Right renal pelvis (tissue), 4 donors: ENCODE measurements at places on chromosomes 6 and 20. TPM values are rescaled to one million over a fixed set of nuclear protein-coding genes. Genes with fewer than 3 reads are reported as not detected.

DNA sequence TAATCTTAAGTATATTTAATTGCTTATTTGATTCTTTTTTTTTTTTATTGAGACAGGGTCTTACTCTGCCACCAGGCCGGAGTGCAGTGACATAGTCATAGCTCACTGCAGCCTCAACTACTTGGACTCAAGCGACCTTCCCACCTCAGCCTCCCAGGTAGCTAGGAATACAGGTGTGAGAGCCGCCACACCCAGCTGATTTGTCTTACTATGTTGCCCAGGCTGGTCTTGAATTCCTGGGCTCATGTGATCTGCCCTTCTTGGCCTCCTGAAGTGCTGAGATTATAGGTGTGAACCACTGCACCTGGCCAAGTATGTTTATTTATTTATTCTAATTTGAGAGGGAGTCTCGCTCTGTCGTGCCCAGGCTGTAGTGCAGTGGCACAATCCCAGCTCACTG is 38.2 kb downstream of the PTPN1 start:
- DNase-seq: no peak

- no peak for DNase-seq
Observed at GRCh38 chr20:41927189-41927588, 309.0 kb upstream of the CHD6 start.

GRCh38 chr6:15303162-15303919 is 57.5 kb downstream of the JARID2 start:
- DNase-seq: no peak

Gene PRR18
- 0.33 TPM for polyA plus RNA-seq

- no peak for DNase-seq
Observed at GRCh38 chr20:17620371-17621228, 50.7 kb downstream of the DSTN start.

Gene GRIK2
- 14.3 TPM for polyA plus RNA-seq

DNA sequence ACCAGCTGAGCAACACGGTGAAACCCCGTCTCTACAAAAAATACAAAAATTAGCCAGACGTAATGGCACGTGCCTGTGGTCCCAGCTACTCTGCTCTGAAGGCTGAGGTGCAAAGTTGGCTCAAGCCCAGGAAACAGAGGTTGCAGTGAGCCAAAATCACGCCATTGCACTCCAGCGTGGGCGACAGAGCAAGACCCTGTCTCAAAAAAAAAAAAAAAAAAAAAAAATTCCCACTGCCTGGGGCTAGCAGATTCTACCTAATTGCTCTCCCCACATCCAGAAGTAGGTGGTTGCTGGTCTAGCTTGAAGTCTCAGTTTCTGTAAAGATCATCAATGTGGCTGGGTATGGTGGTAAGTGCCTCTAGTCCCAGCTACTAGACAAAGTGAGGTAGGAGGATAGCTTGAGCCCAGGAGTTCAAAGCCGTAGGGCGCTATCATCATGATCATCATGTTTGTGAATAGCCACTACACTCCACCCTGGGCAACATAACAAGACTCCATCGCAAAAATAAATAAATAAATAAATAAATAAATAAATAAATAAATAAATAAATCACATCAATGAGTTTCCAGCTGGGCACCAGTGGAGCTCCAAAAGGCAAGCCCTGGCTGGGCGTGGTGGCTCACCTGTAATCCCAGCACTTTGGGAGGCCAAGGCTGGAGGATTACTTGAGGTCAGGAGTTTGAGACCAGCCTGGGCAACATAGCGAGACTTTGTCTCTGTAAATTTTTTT is 6.3 kb upstream of the AP5S1 start:
- DNase-seq: no peak

Gene RIMS1
- 5.1 TPM for polyA plus RNA-seq

Gene DEFB124
- not detected for polyA plus RNA-seq

DNA sequence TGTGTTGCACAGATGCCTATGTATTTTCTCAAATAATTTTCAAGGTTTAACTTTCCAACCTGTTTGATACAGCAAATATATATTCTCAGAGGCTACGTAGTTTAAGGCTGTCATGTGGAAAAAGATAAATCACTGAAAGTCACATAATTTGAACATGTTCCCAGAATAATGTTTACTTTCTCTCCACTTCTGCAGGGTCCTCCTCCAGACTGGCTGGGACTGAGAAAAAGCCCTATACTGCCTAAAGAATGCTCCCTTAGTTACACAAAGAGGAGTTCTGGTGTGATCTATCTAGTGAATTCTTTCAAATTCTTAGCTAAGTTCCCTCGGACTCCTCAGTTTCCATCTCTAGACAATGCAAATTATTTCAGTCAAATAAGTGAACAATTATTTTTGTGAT is 411.0 kb downstream of the C6orf118 start:
- no peak for DNase-seq

GRCh38 chr6:132140189-132140588 is 189.0 kb upstream of the CCN2 start:
- DNase-seq: no peak

Gene SLC18B1
- polyA plus RNA-seq: 40.3 TPM

Gene SLC26A8
- 0.27 TPM for polyA plus RNA-seq

Gene TUBB2B
- polyA plus RNA-seq: 122 TPM

DNA sequence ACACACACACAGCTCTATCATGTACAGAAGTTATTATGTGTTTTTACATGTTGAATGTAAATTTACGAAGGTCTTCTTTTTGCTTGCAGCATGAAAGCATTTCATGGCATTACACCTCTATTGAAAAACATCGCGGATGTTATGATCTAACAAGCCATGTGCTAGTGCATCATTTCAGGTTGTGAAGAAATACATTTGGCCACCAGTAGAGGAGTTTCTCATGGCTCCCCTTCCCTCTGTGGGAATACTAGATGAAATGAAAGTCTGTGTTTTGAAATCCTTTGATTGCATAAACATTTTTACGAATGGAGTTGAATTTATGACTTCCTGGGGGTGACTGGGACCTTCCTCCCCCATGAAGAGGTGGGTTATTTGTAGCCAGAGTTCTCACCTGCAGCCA is 17.7 kb downstream of the MAS1 start:
- DNase-seq: no peak

DNA sequence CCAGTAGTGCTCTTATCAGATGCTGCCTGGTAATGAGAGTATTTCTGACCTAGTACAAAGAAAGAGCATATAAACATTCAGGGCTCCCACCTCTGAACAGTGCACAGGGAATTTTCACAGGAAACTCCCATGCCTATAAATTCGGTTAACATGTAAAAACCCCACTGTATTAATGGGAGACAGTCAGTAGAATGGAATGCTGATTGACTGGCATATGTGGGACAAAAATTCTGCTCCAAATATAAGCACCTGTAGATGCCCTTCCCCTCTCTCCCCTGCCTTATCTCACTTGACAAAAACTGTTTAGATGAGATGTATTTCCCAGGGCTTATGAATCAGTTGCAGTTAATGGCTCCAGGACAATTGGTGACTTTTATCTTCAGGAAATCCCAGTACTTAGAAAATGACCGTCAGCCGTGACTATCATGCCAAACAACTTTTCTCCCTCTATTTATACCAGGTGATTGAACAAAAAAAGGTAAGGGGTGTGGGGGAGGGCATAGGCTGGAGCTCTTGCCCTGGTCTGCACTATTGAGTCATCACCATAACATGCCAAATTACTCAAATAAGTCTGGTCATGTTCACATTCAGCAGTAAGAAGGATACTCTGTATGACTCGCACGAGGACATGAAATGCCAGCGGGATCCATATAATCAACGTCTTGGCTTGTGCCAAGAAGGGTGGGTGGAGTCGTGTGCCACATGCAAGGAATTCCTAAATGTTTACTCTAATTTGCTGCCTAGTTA is 176.4 kb upstream of the BMP2 start:
- DNase-seq: no peak
